Thoracic aorta (tissue), 2 donors: ENCODE measurements at places on chromosomes 2 and 18.

GRCh38 chr2:80489717-80490116 lies 185.2 kb upstream of the LRRTM1 start:
- H3K4me3 ChIP-seq = no peak overlapping the region
- no peak overlapping the region for H3K27ac ChIP-seq
- H3K27me3 ChIP-seq = no peaks in the 10 kb centered on the region
- H3K36me3 ChIP-seq = no peaks in the 10 kb centered on the region
- no peak for DNase-seq

DNA sequence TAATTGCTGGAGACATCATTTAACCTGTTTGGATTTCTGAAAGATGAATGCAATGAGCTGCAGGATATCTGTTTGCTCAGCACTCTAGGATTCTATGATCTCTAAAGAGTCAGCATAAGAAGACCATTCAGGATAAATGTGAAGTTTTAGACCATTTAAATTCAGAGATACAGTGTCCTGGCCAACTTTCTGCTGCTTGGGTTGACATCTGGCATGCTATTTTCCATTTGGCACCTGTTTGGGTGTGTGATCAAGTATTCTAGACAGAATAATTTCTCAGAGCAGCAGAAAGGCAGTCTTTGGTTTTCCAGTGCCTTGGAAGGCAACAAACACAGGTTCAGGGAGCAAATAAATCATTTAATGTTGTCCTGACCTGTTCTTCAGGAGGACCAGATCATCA lies 144.8 kb upstream of the NDUFV2 start:
- no peaks in the 10 kb centered on the region for H3K4me1 ChIP-seq
- no peaks in the 10 kb centered on the region for H3K27me3 ChIP-seq
- no peak overlapping the region for H3K27ac ChIP-seq
- H3K36me3 ChIP-seq = no peaks in the 10 kb centered on the region
- no peak for DNase-seq
- no peak overlapping the region for H3K4me3 ChIP-seq

DNA sequence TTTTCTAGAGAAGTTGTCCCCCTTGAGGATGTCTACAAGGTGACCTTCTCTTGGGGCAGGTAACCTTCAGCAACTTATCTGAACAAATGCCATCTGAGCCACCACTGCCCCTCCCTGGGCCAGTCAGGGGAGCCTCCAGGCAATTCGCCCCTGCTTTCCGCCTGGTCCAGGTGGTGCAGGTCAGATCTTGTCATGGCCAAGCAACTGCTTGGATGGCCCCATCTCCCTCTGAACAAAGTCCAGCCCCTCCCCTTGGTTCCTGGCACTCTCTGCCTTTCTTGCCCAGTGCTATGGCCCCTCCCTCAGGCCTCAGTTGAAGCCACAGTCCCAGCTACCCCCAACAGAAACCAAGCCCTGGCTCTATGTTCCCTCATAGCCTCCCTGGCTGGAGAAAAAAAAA lies 138.7 kb downstream of the ALPK2 start:
- H3K4me3 ChIP-seq = no peak overlapping the region
- no peaks in the 10 kb centered on the region for H3K27me3 ChIP-seq
- H3K36me3 ChIP-seq = no peaks in the 10 kb centered on the region
- no peak for DNase-seq

- peaks cover 6% of the 10 kb centered on the region for H3K4me1 ChIP-seq
- H3K4me3 ChIP-seq = no peak overlapping the region
- no peaks in the 10 kb centered on the region for H3K36me3 ChIP-seq
These were observed 13.6 kb upstream of the CXXC1 start for GRCh38 chr18:50301074-50301473.

DNA sequence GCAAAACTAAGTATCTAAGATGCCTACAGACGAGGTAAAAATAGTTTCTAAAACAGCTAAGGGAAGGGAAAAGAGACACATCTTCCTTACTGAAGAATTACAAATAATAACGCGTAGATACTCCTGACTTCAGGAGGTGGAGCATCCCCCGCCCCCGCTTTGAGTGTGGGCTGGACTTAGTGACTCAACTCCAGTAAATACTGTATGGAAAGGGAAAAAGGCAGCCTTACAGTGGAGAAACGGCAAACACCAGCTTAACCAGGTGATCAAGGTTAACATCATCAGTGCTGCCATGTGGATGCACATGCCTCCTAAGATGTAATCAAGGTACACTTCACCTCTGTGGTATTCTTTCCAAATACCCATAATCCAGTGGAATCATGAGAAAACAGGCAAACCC lies 47.9 kb downstream of the HADHB start:
- no peaks in the 10 kb centered on the region for H3K27me3 ChIP-seq
- no peak overlapping the region for H3K4me3 ChIP-seq
- DNase-seq = no peak
- H3K27ac ChIP-seq = no peak overlapping the region

DNA sequence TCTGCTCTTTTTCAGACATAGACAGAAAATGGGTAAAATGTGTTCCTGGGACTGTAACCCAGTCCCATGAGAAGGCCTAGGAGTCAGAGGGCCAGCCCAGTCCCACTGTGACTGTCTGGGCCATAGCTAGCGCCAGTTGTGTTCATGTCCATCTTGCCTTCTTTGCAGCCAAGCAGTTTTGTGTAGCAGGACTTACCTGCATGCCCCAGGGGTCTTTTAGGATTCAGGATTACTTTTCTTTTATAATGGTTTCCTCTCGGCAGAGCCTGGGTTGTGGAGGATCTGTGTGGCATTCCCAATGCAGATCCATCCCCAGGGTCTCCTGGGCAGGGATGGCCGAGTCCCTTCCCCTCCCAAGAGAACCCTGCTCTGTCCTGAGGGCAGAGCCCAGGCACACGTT lies 90.8 kb downstream of the FHOD3 start:
- H3K27me3 ChIP-seq = no peaks in the 10 kb centered on the region
- DNase-seq = no peak
- no peak overlapping the region for H3K27ac ChIP-seq
- no peaks in the 10 kb centered on the region for H3K36me3 ChIP-seq
- peaks cover 38% of the 10 kb centered on the region for H3K4me1 ChIP-seq

- no peak overlapping the region for H3K4me3 ChIP-seq
- H3K27ac ChIP-seq = no peak overlapping the region
- H3K36me3 ChIP-seq = no peaks in the 10 kb centered on the region
- no peak for DNase-seq
- H3K4me1 ChIP-seq = no peaks in the 10 kb centered on the region
These were observed 19.2 kb upstream of the SLC8A1 start for GRCh38 chr2:40470822-40471813.

DNA sequence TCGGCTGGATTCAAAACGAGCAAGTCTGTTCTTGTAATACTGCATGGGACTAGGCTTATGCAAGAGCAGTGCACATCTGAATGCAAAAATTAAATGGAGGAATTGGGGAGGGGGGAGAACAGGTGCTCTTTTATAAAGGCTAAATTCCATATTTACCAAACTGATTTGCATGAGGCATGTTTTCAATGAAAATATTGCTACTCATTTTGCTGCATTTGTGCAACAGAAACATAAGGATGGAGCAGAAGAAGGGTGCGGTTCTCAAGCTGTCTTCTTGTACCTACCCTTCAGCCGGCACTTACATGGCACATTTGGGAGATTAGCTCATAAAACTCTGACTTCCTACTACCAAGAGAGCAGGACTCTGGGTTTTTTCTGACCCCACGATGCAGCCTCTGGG lies 256.4 kb downstream of the CDCA7 start:
- DNase-seq = no peak
- no peak overlapping the region for H3K27ac ChIP-seq
- no peaks in the 10 kb centered on the region for H3K36me3 ChIP-seq
- no peak overlapping the region for H3K4me3 ChIP-seq

DNA sequence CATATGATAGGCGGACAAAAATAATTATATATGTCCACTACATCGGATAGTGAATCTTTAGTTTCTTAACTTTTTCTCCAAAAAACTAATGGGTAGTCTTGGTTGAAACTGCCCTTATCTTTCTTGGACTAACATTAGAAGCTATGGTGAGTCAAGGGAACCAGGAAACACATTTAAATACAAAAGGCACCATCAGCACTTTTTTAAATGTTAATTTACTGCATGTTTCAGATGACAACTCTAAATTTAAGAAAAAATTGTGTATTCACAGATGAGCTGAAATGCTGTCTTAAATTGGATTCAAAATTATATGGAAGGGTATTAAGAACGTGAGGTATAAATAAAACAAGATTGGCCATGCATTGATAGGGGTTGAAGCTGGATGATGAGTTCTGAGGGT lies 75.6 kb upstream of the CERS6 start:
- H3K4me3 ChIP-seq = no peak overlapping the region
- no peak for DNase-seq
- no peaks in the 10 kb centered on the region for H3K27me3 ChIP-seq
- H3K4me1 ChIP-seq = no peaks in the 10 kb centered on the region

DNA sequence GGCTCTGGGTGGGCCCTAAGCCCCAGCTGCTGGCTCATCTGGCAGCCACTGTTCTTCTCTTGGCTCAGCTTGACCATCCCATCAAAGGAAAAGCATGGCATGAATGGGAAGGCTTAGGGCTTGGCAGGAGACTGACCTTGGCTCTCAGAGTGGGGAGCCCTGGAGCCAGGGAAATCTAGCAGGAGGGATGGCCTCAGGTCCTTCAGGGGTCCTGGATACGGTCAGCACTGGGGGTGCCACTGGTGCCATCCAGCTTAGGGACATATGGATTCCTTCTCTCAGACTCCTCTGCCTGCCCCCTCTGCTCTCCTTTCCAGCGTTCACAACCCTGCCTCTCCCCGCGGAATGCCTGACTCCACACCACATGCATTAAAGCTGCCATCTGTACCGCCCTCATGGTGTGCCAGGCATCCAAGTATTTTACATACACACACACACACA lies 165.5 kb upstream of the HAAO start:
- H3K4me3 ChIP-seq = no peak overlapping the region
- peaks cover 68% of the 10 kb centered on the region for H3K4me1 ChIP-seq
- H3K27ac ChIP-seq = peak overlapping the region; percentile 9

DNA sequence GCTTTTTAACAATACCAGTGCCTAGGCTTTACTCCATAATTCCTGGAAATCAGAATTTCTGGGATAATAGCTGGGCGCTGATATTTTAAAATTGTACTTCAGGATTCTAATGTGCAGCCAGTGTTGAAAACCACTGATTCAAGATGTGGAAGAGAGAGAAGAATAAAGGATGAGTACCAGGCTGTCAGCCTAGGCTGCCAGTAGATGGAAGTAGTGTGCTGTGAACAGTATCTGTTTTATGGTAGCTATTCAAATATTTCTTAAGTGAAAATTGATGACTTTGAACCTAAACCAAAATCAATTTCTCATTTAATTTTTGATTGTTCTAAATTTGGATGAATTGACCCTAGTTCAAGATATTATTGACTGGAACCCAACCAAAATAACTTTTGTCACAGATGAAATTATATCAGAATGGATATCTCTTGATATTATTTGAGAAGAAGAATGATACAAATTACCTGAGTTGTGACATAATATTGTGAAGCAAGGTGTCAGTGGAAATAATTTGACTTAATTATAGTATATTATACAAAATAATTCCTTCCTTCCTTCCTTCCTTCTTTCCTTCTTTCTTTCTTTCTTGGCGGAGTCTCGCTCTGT lies 88.0 kb downstream of the COMMD1 start:
- H3K4me1 ChIP-seq = no peaks in the 10 kb centered on the region
- H3K36me3 ChIP-seq = no peaks in the 10 kb centered on the region
- H3K27me3 ChIP-seq = no peaks in the 10 kb centered on the region
- no peak overlapping the region for H3K4me3 ChIP-seq

DNA sequence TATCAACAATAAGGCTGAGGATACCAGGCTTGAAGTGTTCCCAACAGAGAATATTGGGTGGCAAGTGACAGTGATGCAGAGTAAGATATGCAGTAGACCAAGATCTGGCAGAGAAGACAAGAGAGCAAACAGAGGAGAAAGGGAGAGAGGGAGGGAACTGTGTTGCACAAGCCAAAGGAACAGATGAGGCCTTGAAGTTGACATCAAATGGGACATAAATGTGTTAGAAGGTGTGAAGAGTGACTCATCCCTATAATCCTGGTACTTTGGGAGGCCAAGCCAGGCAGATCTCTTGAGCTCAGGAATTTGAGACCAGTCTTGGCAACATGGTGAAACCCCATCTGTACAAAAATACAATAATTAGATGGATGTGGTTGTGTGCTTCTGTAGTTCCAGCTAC lies 342.9 kb downstream of the PARD3B start:
- no peaks in the 10 kb centered on the region for H3K36me3 ChIP-seq
- no peaks in the 10 kb centered on the region for H3K4me1 ChIP-seq
- H3K27ac ChIP-seq = no peak overlapping the region
- no peaks in the 10 kb centered on the region for H3K27me3 ChIP-seq

GRCh38 chr2:54757500-54757899 lies 34.0 kb downstream of the EML6 start:
- no peaks in the 10 kb centered on the region for H3K27me3 ChIP-seq
- H3K27ac ChIP-seq = no peak overlapping the region
- no peak for DNase-seq
- H3K4me3 ChIP-seq = no peak overlapping the region
- H3K4me1 ChIP-seq = no peaks in the 10 kb centered on the region

DNA sequence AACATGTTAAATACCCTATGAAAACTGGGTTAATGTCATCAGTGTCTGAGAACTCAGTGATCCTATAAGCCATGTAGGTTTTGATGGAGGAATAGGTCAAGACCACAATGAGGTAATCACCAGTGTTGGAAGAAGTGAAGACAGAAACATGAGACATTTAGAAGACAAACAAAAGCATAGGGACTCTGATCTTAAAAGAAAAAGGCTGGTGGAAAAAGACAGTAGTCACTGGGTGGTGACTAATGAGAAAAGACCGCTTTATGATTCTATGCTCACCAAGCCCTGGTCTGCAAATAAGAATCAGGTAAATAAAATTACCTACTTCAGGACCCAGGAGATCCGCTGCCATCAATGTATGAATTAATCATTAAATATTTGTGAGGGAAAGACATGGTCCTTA lies 271.9 kb downstream of the GPD2 start:
- no peak overlapping the region for H3K27ac ChIP-seq
- H3K4me3 ChIP-seq = no peak overlapping the region
- H3K4me1 ChIP-seq = no peaks in the 10 kb centered on the region
- DNase-seq = no peak
- no peaks in the 10 kb centered on the region for H3K27me3 ChIP-seq

DNA sequence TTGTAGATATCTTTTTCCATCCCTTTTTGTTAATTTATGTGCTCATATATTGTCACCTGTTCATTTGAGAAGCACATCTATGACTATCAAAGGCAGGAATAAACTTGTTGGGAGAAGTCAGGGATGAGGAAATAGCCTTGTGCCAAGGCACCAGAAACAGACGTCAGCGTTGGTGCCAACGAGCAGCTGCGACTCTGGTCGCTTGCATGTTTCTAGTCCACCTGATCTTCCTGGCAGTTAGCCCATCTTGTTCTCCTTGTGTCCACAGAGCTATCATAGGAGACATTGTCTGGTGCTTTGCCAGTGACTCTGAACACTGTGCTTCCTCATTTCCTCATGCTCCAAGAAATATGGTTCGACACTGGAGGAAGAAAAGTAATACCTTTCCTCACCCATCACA lies 374.4 kb downstream of the PTPRM start:
- no peak overlapping the region for H3K4me3 ChIP-seq
- H3K27me3 ChIP-seq = no peaks in the 10 kb centered on the region
- no peaks in the 10 kb centered on the region for H3K36me3 ChIP-seq
- H3K27ac ChIP-seq = no peak overlapping the region
- peaks cover 9% of the 10 kb centered on the region for H3K4me1 ChIP-seq
- no peak for DNase-seq

- H3K36me3 ChIP-seq = no peaks in the 10 kb centered on the region
- no peak for DNase-seq
- H3K4me3 ChIP-seq = no peak overlapping the region
- no peak overlapping the region for H3K27ac ChIP-seq
These were observed 3.2 kb downstream of the STRN start for GRCh38 chr2:36963106-36963505.

- H3K36me3 ChIP-seq = no peaks in the 10 kb centered on the region
- no peak overlapping the region for H3K27ac ChIP-seq
- DNase-seq = no peak
- H3K27me3 ChIP-seq = no peaks in the 10 kb centered on the region
- peaks cover 19% of the 10 kb centered on the region for H3K4me1 ChIP-seq
These were observed 27.0 kb downstream of the TFPI start for GRCh38 chr2:187527262-187527661.
